ENCODE measurements at places on chromosomes 3 and 15.

DNA sequence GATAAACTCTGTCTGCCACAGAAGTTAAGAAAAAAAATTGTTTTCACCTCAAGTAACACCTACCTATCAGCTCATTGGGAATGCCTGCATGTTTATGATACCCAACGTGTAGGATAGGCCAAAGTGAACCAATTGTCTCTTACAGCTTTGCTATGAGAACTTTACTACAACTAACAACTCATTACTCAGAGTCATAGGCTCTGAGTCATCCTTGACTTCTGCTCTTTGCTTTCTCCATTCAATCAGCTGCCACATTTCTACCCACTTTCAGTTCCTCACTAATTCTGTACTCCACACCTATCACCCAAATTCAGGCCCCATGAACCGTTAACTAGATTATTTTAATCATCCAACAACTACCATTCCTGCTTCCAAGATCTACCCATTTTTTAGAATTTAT is 843.9 kb downstream of the TUSC7 start:
- DNase-seq = peak; percentile 62

DNA sequence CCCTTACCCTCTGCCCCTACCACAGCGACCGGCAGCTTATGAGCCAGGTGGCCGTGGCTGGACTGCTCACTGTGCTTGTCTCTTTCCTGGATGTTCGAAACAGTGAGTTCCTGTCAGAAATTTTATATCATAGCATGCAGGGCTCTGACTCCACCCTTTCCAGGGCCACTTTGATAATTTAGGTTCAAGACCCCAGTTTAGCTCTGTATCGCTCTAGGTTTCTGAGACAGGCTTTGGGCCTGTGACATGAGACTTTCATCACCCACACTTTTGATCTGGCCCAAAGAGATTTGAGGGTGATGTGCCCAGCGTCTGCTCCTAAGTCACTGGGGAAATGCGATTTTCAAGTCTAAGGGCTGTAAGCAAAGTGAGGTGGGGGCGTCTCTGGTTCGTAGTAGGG is 6.5 kb upstream of the EIF4G1 start:
- DNase-seq = no peak

GRCh38 chr3:87333393-87333892 is 57.1 kb upstream of the POU1F1 start:
- DNase-seq = peak; percentile 95

- peak; percentile 48 for DNase-seq
Observed at GRCh38 chr3:78659386-78659987, 1108.3 kb downstream of the ROBO1 start.

GRCh38 chr3:178705925-178706324 is 169.7 kb downstream of the KCNMB2 start:
- peak; percentile 48 for DNase-seq

GRCh38 chr3:119677641-119677934 is 382 bp upstream of the COX17 start:
- no peak for DNase-seq

- no peak for DNase-seq
Observed at GRCh38 chr3:38313695-38314094, 31.6 kb downstream of the SLC22A14 start.

GRCh38 chr15:62287066-62287857 is 122.2 kb upstream of the C2CD4B start:
- no peak for DNase-seq

DNA sequence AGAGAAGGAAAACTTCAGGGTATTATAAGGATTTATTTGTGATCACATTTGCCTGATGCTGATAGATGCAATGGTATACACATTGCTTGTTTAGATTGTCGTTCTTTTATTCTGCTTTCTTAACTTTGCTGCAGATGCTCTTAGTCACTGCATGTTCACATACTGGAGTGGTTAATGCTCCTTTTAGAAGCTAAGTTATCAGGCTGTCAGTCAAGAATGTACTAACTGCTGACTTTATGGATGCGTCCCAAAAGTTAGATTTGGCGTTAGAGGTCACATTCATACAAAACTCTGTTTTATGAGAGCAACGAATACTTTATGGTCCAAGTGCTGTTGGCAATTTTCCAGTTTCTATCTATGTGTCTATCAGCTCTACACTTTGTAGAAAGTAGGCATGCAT is 160.7 kb downstream of the BBX start:
- DNase-seq = no peak

DNA sequence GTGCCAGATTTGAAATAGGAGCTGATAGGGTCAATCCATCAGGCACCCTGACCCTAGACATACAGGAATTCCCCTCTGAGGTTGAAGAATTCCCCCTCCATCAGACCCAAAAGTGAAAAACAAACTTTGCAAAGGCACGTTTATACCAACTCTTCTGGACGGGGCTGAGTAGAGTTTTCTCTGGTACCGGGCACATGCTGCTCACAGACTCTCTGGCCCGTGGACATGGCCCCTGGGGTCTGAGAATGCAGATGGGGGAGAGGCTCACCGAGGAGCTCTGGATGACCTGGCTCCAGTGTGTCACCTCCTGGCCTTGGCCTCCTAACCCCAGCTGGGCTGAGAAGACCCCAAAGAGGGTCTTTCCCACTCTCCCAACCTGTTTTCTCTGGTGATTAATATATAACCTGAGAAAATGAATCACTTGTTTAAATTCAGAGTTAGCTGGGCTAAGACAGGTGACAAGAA is 11.2 kb upstream of the LIPC start:
- no peak for DNase-seq

- peak; percentile 37 for DNase-seq
Observed at GRCh38 chr3:149898771-149899170, 71.9 kb downstream of the PFN2 start.

- peak; percentile 75 for DNase-seq
Observed at GRCh38 chr3:126621171-126621570, 33.8 kb downstream of the TXNRD3 start.

GRCh38 chr15:87631093-87631492 is 625.4 kb downstream of the NTRK3 start:
- no peak for DNase-seq

- no peak for DNase-seq
Observed at GRCh38 chr3:64358853-64359252, 133.6 kb upstream of the PRICKLE2 start.

- peak; percentile 72 for DNase-seq
Observed at GRCh38 chr15:34795267-34796081, at the start of gene ACTC1. ACTC1 (minus strand) TSS chr15:34795549; CDS start chr15:34794808, 741 bp downstream.

DNA sequence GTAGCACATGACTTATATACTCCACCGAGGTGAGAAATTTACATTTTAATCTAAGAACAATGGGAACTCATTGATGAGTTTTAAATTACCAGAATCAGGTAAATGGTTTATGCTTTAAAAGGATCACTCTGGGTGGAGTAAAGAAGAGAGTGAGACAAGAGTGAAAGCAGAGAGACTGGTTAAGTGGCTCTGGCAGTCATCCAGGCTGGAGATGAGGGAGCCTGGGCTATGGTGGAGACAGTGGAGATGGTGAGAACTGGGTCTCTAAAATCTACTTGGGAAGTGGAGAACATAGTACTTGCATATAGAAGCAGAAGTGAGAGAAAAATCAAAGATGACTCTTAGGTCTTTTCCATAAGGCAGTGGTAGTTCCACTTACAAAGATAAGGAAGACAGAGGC is 37.1 kb upstream of the SLC25A36 start:
- DNase-seq = no peak
